Smooth muscle cell of the brain vasculature (primary cell): ENCODE measurements at places on chromosomes 5 and 9.
A peak's percentile ranks its signal among the peaks of the same experiment; 100 is the strongest.

DNA sequence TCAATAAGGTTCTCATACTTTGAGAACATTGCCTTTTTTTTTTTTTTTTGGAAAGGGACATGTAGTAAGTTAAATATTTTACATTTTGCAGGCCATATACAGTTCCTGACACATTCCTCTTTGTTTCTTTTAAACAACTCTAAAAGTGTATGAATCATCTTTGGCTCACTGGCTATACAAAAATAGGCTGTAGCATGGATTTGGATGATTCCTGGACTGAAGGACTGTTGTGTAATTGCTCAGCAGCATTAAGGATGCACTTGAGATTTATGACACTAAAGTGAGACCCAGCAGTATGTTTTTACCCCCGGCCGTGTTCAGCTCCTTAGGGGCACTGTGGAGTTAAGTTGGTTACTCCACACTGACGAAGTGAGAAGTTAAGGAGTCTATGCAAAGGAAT lies 41.3 kb downstream of the VPS13A start:
- DNase-seq: peak; percentile 7

DNA sequence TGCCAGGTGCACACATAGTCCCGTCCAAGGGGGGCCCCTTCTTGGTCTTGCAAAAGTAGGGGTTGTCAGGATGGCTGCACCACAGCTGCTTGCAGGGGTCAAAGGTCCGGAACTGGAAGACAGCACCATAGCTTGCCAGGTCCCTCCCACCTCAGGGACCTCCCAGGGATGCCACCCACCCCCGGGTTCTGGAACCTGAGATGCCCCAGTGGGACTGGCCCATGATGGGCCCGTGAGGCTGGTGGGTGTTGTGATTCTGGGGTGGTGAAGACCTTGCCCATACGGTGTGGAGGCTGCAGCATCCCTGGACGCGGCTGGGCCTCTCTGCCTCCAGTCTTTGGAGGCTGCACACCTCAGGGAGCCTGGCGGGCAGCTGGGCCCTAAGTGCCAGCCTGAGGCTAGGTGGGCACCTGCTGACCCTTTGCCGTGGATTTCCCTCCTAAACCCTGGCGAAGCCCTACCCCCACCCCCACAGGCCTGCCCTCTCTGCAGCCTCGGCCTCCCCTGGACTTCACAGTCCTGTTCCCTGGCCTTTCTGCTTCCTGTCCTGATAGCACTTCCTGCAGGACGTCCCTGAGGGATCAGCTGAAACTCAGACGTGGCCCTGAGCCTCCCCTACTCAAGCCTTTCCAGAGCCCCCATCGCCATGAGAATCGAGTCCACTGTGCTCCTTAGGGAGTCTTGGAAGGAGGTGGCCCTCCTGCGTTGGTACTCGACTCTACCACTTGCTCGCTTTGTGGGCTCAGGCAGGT lies 92.1 kb downstream of the ZNF354C start:
- DNase-seq: no peak

- no peak for DNase-seq
Measured at GRCh38 chr5:94362857-94363256, 255.5 kb downstream of the KIAA0825 start.

GRCh38 chr5:54874337-54875021 lies 110.9 kb downstream of the ESM1 start:
- DNase-seq: no peak

- no peak for DNase-seq
Measured at GRCh38 chr5:6649186-6649585, 15.9 kb downstream of the SRD5A1 start.

DNA sequence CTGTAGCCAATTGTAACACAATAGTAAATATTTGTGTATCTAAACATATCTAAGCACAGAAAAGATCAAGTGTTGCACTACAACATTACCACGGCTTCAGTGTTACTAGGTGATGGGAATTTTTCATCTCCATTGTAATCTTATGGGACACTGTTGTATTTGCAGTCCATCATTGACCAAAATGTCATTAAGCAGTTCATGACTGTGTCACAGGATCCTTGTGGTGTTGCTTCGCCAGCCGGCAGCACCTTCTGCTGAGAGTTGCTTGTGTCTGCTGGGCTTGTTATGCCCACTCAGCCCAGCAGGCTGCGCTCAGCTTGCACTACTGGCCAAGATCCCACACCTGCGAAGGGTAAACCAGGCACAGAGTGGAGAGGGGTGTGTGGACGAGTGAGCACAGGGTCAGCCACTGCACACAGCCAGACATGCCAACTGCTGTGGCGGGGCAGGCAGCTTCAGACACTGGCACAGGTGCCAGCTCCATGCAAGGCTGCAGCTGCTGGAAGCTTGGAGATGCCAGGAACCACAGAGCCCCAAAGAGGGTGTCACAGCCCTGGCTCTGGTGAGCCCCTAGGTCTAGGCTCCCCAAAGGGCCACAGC lies 273.7 kb downstream of the CETN3 start:
- DNase-seq: no peak

GRCh38 chr5:7728076-7728475 lies 122.9 kb downstream of the CFAP90 start:
- no peak for DNase-seq

GRCh38 chr5:371811-372555 lies 50.5 kb downstream of the AHRR start:
- DNase-seq: no peak

DNA sequence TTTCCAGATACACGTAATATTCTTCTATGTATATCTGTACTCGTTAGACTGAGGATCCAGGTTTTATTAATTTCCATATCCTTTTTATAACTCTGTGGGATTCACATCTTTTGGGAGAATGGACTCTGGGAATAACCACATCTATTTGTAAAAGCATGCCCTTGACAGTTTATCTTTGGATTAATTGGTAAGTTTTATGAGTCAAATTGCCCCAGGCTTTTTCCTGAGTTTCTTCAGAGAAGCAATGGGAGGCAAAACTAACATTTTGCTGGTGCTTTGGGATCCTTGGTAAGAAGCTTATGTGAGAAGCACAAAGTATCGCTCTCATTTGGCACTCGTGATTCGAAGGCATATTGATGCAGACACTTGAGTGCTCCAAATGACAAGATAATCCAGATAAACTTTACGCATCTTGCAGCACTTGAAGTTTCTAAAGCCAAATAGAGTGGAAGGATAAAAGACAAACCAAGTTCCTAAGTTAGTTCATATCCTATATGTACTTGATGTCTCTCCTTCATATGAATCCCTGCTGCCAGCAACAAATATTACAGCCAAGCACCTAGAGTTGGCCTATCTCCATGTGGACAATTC lies 324.7 kb downstream of the TLE4 start:
- no peak for DNase-seq

GRCh38 chr5:86542532-86542931 lies 75.2 kb upstream of the COX7C start:
- no peak for DNase-seq

GRCh38 chr5:135423146-135423845 lies 23.9 kb downstream of the DCANP1 start:
- DNase-seq: no peak

- DNase-seq: no peak
Measured at GRCh38 chr5:178404987-178405386, 172.4 kb upstream of the PHYKPL start.
